ENCODE measurements at places on chromosomes 1 and 21.
A peak's percentile ranks its signal among the peaks of the same experiment; 100 is the strongest.

- peak within 1 kb of the TSS; percentile 92 for H3K27ac ChIP-seq
- H3K36me3 ChIP-seq, result peaks cover 2% of the 10 kb centered on the region
- DNase-seq, result no peak
- H3K27me3 ChIP-seq, result peaks cover 10% of the 10 kb centered on the region
Observed at GRCh38 chr1:6491480-6491962, at the start of gene PLEKHG5. TSS of gene PLEKHG5 (minus strand) at chr1:6491667. CDS start at chr1:6477571, 14,096 bp downstream.

- no peak for DNase-seq
- no peak overlapping the region for H3K27ac ChIP-seq
- peaks cover 31% of the 10 kb centered on the region for H3K27me3 ChIP-seq
- H3K36me3 ChIP-seq, result no peaks in the 10 kb centered on the region
- H3K4me3 ChIP-seq, result no peak overlapping the region
- H3K4me1 ChIP-seq, result no peaks in the 10 kb centered on the region
Observed at GRCh38 chr21:38211321-38211720, 45.5 kb upstream of the KCNJ15 start.

- no peak overlapping the region for H3K4me3 ChIP-seq
- no peak overlapping the region for H3K27ac ChIP-seq
- no peaks in the 10 kb centered on the region for H3K27me3 ChIP-seq
- H3K4me1 ChIP-seq, result peaks cover 6% of the 10 kb centered on the region
- DNase-seq, result no peak
Observed at GRCh38 chr1:67044631-67045270, 9.2 kb downstream of the SLC35D1 start.

DNA sequence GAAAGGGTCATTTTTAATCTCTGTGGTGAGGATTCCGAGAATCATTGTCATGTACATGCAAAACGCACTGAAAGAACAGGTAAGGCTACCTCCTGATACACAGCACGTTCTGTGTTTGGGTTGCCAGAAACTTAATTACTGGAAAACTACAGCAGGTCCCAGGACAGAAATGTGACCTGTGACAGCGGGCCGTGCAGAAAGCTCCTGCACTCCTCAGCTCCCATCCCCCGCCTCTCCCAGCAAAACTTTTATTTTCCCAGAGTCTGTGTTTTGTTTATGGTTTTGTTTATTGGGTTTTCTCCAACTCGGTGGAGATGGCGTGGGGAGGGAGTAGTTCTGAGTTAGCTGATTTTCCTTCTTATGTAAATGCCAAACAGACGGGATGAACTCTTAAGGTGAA is 44.7 kb downstream of the SLC44A3 start:
- H3K27ac ChIP-seq, result no peak overlapping the region
- no peak overlapping the region for H3K4me3 ChIP-seq
- peaks cover 19% of the 10 kb centered on the region for H3K27me3 ChIP-seq
- peaks cover 5% of the 10 kb centered on the region for H3K4me1 ChIP-seq
- DNase-seq, result no peak

DNA sequence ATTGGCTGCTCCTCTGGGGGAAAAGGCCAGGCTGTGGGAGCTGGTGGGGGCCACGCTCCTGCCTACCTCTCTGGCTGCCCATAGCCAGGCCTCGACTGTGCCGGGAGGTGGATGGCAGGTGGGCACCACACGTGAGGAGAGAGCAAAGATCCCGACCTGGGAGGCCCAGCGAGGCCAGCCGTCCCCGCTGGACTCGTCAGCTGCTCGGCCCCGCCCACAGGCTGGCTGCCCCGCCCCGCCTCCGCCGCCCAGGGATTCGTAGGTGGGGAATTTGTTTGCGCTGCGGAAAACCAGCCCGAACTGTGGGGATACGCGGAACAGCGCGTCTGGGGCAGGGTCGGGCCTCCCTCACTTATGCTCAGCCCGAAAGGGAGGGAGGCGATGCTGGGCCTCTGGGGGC is 31.7 kb downstream of the TP73 start:
- peaks cover 3% of the 10 kb centered on the region for H3K36me3 ChIP-seq
- no peak overlapping the region for H3K4me3 ChIP-seq
- no peak for DNase-seq
- no peaks in the 10 kb centered on the region for H3K4me1 ChIP-seq

DNA sequence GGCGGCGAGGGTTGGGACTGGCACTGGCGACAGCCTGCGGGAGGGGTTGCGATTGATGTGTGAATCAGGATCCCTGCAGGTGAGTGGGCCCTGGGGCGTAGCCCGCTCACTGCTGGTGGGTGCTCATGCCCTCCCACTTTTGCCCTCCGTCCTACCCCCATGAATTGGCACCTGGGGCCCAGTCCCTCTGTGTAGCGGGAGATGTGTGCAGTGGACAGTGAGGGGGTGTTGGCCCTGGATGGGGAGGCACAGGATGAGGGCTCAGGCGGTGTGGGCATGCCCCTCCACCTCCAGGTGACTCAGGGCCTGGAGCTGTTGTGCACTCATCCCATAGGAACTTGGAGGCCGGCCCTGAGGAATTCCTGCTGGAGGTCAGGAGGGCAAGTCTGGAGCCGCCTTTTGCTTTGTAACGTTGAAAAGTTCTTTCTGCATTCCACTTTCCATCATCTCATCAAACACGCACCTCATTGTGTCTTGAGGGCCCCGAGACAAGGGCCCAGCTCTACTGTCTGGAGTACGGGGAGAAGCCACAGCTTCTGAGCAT is 3.0 kb downstream of the PEAR1 start:
- H3K36me3 ChIP-seq, result peaks cover 3% of the 10 kb centered on the region
- H3K4me1 ChIP-seq, result peaks cover 24% of the 10 kb centered on the region
- no peak overlapping the region for H3K4me3 ChIP-seq
- peaks cover 50% of the 10 kb centered on the region for H3K27me3 ChIP-seq
- no peak for DNase-seq
- H3K27ac ChIP-seq, result no peak overlapping the region

DNA sequence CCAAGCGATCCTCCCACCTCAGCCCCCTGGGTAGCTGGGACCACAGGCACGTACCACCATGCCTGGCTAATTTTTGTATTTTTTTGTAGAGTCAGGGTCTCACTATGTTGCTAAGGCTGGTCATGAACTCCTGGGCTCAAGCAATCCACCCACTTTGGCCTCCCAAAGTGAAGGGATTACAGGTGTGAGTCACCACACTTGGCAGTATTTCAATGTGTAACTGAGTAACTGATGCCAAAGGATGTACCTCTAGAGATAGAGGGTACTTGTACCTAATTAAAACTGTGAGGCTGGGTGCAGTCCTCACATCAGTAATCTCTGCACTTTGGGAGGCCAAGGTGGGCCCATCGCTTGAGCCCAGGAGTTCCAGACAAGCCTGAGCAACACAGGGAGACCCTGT is 258.7 kb upstream of the DMRTA2 start:
- peaks cover 3% of the 10 kb centered on the region for H3K36me3 ChIP-seq
- H3K4me1 ChIP-seq, result peaks cover 3% of the 10 kb centered on the region
- no peaks in the 10 kb centered on the region for H3K27me3 ChIP-seq
- H3K4me3 ChIP-seq, result peak overlapping the region; percentile 12

- H3K36me3 ChIP-seq, result no peaks in the 10 kb centered on the region
- no peak overlapping the region for H3K4me3 ChIP-seq
- DNase-seq, result no peak
- H3K27ac ChIP-seq, result no peak overlapping the region
- peaks cover 5% of the 10 kb centered on the region for H3K27me3 ChIP-seq
Observed at GRCh38 chr1:241396747-241397681, 40.0 kb upstream of the RGS7 start.

DNA sequence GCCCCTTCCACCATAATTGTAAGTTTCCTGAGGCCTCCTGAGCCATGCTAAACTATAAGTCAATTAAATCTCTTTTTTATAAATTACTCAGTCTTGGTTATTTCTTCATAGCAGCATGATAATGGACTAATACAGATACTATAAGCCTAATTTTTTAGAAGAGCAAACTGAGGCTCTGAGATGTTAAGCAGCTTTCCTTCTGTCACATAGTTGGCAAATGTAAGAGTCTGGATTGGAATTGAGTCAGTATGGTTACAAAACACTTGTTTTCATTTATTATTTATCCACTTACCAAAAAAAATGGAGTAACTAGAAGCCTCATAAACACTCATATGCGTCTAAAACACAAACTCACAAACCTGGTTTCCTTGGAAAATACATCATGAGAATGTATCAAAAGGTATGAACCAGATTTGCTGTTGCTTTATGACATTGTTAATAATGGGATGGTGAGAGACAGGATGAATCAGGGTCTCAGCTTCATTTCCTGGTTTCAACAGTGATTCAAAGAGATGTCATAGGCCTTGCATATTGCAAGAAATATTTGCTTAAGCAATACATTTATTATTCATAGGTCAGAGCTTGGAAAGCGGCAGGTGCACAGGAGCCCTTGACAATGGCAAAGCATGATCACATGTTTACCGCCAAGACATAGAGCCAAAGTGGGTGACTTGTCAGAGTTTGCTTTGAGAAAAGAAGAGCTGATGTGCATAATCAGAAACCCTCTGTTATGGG is 221.5 kb downstream of the GRIK1 start:
- H3K4me1 ChIP-seq, result no peaks in the 10 kb centered on the region
- H3K4me3 ChIP-seq, result no peak overlapping the region
- no peaks in the 10 kb centered on the region for H3K27me3 ChIP-seq
- no peak for DNase-seq
- H3K27ac ChIP-seq, result no peak overlapping the region

GRCh38 chr1:61190618-61191432 is 108.5 kb downstream of the NFIA start:
- no peak overlapping the region for H3K4me3 ChIP-seq
- H3K4me1 ChIP-seq, result peaks cover 2% of the 10 kb centered on the region
- no peaks in the 10 kb centered on the region for H3K27me3 ChIP-seq

- DNase-seq, result no peak
- no peak overlapping the region for H3K27ac ChIP-seq
- H3K36me3 ChIP-seq, result no peaks in the 10 kb centered on the region
- no peaks in the 10 kb centered on the region for H3K27me3 ChIP-seq
- H3K4me1 ChIP-seq, result peaks cover 16% of the 10 kb centered on the region
- no peak overlapping the region for H3K4me3 ChIP-seq
Observed at GRCh38 chr1:116981521-116982037, 20.0 kb upstream of the CD101 start.
